ENCODE measurements at places on chromosomes 11 and 22.
A peak's percentile ranks its signal among the peaks of the same experiment; 100 is the strongest.

- peak; percentile 26 for DNase-seq
These were observed 2.2 kb downstream of the CALCA start for GRCh38 chr11:14969901-14970323.

GRCh38 chr11:9069256-9069655 lies 22.1 kb downstream of the SCUBE2 start:
- DNase-seq: no peak

DNA sequence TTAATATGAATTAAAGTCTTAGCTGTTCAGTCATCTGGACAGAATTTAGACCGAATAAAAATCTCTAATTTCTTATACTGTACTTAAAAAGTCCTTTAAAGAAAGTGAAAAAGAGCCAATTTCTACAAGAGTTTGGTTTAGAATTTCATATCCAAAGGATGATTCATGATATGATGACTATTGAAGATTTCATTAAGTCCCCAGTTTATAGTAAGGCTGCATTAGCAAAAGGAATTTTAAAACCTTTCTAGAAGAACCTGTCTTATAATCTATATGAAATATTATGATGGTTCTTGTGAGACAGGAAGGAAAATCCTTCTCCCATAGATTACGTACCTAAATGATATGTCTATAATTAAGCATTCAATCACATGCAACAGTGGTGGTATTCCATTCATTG lies 34.8 kb downstream of the TSG101 start:
- DNase-seq: no peak

GRCh38 chr11:104151404-104152204 lies 12.3 kb downstream of the PDGFD start:
- DNase-seq: peak; percentile 48

DNA sequence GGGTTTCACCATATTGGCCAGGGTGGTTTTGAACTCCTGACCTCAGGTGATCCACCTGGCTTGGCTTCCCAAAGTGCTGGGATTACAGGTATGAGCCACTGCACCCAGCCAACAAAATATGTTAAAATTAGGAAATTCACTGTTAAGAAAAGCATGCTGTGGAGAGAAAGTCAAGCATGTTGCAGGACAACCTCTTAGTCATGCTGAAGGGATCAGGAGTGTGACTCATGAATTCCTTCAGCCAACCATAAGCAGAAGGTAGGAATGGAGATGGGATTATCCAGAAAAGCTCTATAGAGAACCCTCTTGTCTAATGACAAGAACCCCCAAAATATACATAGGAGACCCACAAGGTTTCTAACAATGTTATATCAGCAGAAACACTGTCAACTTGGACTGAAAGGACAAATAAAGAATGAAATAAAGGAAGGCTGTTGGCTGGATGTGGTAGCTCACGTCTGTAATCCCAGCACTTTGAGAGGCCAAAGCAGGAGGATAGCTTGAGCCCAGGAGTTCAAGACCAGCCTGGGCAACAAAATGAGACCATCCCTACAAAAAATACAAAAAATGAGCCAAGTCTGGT lies 16.0 kb downstream of the MRTFA start:
- peak; percentile 53 for DNase-seq

GRCh38 chr11:114073828-114074381 lies 14.4 kb downstream of the ZBTB16 start:
- DNase-seq: no peak

- no peak for DNase-seq
These were observed 38.6 kb downstream of the PACSIN2 start for GRCh38 chr22:42976217-42976933.

DNA sequence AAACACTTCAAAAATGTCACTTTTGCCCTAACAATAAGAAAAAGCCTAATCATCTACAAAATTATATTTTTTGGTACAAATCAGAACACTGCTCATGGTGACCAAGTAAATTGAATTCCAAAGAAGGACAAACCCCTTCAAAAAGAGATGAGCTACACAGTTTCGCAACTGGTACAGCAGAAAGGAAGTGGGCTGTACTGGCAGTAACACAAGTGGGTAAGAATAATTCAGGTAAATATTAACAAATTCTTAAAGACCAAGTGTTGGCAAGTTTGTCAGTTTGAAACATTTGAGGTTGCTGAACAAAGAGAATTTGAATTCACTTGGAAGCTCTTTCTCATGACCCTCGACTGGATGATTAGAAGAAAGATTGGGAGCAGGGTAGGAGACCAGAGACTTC lies 35.5 kb downstream of the MSANTD4 start:
- no peak for DNase-seq

DNA sequence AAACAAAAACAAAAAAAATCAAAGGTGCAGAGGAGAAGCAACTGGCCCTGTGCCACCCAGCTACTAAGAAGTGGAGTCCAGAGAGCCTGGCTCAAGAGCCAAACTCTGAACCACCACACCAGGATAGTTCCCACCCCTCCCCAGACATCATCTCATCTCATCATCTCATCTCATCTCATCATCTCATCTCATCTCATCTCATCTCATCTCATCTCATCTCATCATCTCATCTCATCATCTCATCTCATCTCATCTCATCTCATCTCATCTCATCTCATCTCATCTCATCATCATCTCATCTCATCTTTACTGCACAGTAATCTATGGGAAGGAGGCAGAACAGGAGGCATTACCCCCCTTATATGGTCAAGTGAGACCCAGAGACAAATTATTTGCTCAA lies 8.3 kb downstream of the CHRNA10 start:
- DNase-seq: no peak

DNA sequence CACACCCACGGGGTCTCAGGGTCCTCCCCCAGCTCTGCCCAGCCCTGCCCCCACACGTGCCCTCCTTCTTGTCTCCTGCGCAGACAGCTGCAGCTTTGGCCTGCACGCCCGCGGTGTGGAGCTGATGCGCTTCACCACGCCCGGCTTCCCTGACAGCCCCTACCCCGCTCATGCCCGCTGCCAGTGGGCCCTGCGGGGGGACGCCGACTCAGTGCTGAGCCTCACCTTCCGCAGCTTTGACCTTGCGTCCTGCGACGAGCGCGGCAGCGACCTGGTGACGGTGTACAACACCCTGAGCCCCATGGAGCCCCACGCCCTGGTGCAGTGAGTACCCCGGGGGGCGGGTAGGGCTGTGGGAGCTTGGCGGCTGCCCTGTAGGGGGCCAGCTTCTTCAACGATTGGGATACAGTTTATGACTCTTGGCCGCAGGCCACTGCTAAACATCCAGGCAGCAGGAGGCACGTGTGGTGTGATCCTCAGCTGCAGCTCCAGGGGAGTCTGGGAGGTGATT lies 30.8 kb downstream of the ST14 start:
- no peak for DNase-seq

DNA sequence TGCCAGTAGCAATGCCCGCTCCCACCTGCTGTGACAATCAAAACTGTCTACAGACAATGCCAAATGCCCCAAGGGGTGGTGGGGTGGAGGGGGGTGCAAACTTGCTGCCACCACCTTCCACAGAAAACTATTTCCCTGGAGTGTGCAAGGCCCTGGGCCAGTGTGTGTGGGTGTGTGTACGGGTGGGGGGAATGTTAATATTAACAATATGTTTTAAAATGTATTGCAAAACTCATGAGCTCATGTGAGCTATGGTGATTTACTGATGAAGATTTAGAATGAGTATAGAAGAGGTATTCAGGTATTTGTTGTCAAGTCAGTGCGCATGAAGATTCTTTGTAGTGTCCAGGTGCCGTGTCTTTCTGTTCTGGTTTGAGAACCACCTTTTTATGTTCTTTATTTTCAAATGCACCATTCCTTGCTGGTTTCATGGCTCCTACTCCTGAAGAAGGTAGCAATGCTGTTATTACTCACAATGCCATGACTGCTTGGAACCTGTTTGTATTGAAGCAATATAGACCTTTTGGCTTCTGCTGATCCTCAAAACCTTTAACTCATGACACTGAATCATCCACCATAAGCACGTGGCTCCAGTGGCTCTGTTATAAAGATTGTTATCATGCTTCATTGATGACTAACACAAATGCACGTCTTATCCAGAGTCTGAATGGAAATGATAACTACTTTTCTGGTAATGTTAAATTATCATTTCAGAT lies 29.9 kb upstream of the AQP11 start:
- peak; percentile 51 for DNase-seq

DNA sequence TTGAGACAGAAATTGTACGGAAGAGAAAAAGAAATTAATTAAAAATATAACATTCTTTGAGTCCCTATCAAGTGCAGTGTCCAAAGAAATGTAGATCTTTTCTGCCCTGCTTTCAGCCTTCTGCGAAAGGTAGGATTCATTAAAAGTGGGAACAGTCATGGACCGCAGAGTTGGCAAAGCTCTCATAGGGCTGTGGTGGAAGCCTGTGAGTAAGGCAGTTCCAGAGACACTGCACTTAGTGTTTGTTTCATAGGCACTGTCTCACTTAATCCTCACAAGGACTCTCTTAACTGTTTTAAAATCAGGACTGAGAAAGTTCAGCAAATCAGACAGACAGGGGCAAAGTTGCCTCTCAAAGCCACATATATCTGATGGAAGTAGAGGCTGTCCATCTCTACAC lies 5.5 kb downstream of the MRGPRX2 start:
- DNase-seq: no peak

GRCh38 chr11:6405052-6405667 lies 13.7 kb downstream of the APBB1 start:
- peak; percentile 18 for DNase-seq

DNA sequence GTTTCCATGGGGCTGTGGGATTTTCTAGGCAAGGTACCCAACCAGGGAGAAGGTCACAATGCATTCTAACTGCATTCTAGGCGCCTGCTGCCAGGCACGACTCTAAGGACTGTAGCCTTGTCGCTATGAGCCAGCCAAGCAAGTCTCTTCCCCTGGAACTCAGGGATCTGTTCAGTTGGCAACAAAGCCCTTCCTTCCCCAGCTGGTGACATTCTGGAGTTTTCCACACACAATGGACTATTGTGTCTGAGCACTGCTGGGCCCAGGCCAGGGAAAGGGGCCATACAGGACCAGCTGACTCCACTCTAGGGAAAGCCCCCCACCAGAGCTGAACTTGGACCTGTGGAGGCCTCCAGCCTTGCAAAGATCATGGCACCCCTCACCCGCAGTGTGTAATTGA lies 116.8 kb downstream of the RRAS2 start:
- DNase-seq: no peak

DNA sequence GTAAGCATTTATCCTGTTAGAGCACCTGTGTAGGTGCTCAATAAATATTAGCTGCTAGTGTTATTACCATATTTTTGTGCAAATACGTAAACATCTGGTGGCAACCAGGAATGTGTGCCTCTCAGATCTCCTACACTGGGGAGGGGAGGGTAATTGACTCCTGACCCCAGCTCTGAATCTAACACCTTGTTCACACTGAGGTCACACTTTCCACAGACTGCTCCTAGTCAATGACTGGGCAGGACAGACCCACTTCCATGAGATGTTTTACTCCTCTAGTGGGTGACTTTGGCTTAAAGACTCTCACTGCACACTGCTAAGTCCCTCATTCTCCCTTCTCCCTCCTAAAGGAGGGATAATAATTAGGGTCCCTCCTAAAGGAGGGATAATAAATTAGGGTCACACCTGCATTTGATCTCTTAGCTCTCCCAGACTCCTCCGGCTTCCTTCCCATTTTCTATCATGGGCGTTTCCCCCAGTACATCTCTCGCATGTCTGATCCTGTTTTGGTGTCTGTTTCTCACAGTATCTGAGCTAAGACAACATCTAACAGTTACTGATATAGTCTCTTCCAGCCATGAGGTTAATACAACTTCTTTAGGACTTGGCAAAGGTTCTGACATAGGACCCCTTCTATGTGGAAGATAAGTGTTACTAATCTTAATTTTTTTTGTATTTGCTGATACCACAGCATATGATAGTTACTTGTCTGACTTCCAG lies 8.0 kb downstream of the CSTPP1 start:
- no peak for DNase-seq

DNA sequence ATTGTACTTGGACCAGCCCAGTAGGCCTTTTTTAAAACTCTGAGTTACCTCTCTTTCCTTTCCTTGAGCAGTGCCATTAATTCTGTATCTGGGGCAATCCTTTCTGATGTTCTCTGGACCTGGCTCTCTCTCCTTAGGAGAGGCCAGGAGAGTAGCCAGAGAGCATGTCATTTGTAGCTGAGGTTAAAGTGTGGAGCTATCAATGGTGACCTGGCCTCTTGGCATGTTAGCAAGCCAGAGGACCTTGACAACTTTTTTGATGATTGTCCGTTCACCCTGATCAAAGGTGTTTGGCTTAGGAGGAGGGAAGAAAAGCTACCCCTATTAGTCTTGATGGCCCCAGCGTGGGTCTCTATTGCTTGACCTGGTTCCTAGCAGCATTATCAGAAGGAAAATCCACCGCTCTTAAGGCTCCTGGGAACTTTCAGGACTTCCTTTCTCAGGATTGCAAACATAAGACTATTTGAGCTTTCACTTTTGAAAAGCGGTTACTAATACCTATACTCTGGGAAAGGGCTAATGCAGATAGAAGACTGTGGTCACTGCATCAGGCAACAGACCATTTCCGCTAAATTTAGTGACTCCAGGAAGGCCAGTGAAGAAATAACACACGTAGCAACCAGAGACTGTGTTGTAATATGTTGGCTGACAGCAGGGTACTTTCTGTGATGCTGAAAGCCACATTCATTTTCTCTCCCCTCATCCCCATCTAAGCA lies 18.2 kb downstream of the LIMK2 start:
- DNase-seq: peak; percentile 71

GRCh38 chr11:63874511-63874910 lies 35.6 kb downstream of the MARK2 start:
- no peak for DNase-seq

GRCh38 chr22:22882033-22882717 lies 5.4 kb upstream of the IGLL5 start:
- DNase-seq: no peak

GRCh38 chr22:33569559-33569958 lies 350.7 kb downstream of the LARGE1 start:
- no peak for DNase-seq

- DNase-seq: peak; percentile 34
These were observed 87.9 kb downstream of the ADAMTS15 start for GRCh38 chr11:130536106-130537040.

GRCh38 chr11:84549217-84549616 lies 1077.9 kb downstream of the DLG2 start:
- no peak for DNase-seq

DNA sequence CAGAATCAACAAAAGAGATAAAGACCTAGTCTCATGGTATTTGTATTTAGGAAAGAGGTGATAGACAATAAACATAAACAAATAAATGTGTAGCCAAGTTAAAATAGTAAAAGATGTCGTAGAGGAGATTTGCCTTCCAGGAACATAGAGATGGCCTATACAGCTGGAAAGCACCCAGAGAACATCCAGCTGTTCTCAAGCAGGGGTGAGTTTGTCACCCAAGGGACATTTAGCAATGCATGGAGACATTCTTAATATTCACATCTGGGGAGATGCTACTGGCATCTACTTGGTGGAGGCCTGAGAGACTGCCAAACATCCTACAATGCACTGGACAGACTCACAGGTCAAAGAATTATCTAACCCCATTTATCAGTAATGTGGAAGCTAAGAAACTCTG lies 88.3 kb downstream of the C11orf87 start:
- no peak for DNase-seq

Data from fibroblast of pulmonary artery (primary cell).